ENCODE measurements at places on chromosomes 6 and 20.

DNA sequence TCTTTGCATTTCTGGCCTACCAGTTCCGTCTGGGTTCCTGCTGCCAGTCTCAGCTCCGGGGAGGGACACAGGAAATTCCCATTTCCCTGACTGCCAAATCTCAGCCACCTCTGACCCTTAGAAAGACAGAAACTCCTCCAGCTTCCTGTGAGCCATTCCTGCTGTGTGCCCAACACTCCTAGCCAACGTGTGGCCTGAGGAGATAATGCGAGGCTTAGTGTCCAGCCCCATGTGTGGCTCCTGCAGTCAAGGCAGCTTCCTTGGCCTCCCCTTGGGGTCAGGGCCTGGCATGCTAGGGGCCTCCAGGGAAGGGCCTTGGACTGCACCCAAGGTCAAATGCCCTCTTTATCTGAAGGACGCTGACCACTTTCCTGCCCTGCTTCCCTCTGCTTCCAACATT is 45.1 kb downstream of the MAFB start:
- DNase-seq: no peak

GRCh38 chr20:51500311-51500710 is 42.2 kb downstream of the NFATC2 start:
- peak; percentile 30 for DNase-seq

DNA sequence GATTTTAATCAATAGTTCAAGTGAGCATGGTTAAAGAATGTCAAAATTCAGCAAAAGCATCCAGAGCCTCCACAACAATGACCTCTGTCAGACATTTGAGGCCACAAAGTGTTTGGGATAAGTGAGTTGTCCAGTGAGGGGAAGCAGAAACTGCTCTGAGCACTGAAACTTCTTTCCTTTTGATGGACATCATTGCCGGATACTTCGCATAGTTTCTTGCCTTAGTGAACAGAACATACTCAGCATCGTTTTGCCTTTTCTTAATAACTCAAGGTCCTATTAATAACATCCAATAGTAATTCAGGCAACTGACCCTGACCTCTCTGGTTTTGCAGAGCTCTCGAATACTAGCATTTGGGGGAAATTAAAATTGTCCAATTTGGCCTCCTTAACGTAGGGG is 78.6 kb downstream of the EDN3 start:
- DNase-seq: no peak

DNA sequence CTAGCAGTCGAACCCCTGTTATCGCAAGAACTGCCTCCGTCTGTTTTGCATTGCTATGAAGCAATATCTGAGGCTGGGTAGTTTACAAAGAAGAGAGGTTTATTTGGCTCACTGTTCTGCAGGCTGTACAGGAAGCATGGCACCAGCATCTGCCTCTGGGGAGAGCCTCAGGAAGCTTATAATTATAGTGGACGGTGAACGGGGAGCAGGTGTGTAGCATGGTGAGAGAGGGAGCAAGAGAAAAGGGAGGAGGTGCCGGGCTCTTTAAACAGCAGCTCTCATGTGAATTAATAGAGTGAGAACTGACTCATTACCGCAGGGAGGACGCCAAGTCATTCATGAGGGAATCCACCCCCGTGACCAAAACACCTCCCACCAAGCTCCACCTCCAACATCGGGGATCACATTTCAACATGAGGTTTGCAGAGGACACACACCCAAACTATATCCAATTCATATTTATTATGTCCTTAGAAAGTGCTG is 172.6 kb upstream of the KCNG1 start:
- no peak for DNase-seq

- peak; percentile 81 for DNase-seq
Observed at GRCh38 chr6:169212897-169213813, 40.5 kb downstream of the THBS2 start.

DNA sequence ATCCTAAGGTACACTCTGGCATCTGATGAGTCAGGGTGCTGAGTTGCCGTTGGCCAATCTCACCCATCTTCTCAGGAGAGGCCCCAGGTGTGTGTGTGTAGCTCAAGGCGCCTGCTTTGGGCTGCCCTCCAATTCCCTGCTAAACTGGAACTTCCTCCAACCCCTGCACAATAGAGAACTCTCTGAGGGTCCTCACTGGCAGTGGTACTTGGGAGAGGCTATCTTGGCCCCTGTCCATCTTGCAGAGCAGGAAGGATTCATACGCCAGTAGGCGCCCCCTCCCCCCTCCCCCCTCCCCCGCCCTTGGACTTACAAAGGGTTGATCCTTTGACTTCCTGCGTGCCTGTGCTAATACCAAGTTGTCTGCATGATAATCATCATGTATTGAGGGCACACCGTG is 173.6 kb downstream of the SASH1 start:
- no peak for DNase-seq

GRCh38 chr20:10236540-10237533 is 18.2 kb downstream of the SNAP25 start:
- no peak for DNase-seq

GRCh38 chr20:15256676-15257568 is 919.5 kb upstream of the FLRT3 start:
- no peak for DNase-seq

DNA sequence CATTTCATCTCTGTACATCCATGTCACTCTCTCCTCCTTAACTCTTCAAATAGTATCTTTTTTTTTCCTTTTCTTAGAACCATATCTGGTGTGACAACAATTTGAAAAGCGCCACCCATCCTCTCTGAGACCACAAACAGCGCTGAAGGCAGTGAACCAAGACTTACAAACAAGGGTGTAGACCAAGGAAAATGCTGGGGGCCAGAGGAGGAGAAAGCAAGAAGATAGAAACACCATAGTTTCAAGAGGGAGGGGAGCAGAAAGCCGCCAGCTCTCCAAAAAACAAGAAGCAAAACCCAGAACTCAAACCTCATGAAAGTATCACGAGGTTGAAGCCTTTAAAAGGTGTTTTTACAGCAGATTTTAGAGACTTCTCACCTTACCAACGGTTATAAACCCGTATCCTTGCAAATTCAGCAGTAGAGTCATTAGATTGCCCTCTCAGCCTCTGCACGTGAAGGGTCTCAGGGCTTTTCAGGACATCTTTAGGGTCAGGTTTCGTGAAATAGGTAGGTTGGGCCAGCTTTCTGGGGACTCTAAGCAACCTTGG is 13.3 kb upstream of the RIPOR2 start:
- no peak for DNase-seq

GRCh38 chr20:59123678-59124255 is 39.9 kb upstream of the ZNF831 start:
- no peak for DNase-seq

DNA sequence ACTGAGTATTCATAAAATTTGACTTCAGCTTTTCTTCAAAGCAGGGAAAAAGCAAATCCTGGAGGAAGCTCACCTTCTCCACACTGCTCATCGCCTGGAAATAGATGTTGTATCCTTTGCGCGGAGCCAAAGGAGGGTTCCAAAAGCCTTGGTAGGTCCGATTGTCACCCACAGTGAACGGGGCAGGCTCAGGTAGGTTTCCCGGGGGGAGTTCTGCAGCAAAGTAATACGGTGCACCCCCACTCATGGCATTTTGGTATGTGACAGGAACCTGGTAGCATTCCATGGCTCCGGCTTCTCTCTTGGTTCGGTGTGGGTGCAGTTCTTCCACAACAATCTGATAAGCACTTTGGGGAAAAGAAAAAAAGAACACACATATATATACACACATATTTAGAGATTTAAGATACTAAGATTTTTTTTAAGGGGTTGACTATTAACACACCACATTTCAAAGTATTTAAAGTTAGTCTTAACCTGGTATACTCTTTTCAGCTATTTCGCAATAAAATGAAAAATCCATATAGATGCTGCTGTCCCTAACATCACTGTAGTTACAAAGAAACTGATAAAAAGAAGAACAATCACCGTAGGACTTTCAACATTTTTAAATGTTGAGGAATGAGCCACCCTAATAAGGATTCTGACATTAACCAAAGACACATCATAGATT is 166.7 kb upstream of the THEMIS start:
- no peak for DNase-seq

- no peak for DNase-seq
Observed at GRCh38 chr20:17767624-17768023, 67.9 kb downstream of the BANF2 start.

DNA sequence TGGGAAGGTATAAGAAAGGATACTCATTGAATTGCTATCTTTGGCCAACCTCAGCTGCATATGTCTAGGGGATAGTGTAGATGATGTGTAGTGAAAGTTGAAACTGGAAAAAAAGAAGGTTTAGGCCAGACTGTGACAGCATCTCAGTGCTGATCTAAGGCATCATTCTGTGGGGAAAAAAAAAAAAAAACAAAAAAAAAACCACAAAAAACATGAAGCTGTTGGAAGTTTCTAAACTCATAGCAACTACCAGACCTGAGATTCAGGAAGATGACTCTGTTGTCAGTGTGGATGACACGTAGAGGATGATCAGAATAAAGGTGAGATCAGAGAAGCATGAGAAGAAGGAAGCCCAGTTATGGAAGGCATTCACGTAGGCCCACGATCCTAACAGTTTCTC is 100.8 kb upstream of the CNKSR3 start:
- DNase-seq: no peak

GRCh38 chr6:111918825-111919224 is 45.6 kb upstream of the FYN start:
- no peak for DNase-seq

GRCh38 chr6:47165918-47166317 is 123.8 kb upstream of the ADGRF1 start:
- DNase-seq: no peak

DNA sequence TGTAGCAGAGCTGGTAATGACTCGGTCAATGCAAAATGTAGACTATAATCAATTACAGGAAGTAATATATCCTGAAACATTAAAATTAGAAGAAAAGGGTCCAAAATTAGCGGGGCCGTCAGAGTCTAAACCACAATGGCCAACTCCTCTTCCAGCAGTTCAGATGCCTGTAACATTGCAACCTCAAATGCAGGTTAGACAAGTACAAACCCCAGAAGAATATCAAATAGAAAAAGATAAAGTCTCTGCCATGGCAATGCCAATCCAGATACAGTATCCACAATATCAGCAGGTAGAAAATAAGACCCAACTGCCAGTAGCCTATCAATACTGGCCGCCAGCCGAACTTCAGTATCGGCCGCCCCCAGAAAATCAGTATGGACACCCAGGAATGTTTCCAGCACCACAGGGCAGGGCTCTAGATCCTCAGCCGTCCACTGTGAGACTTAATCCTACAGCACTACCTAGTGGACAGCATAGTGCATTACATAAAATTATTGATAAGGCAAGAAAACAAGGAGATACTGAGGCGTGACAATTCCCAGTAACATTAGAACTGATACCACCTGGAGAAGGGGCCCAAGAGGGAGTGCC is 158.4 kb downstream of the GPX5 start:
- no peak for DNase-seq
